Fibroblast of lung (primary cell): ENCODE measurements at places on chromosomes 13 and 19.

- H3K4me3 ChIP-seq = peak overlapping the region; percentile 96
- H3K4me1 ChIP-seq = peaks cover 3% of the 10 kb centered on the region
- H3K27ac ChIP-seq = peak overlapping the region; percentile 94
- no peaks in the 10 kb centered on the region for H3K36me3 ChIP-seq
- H3K27me3 ChIP-seq = no peaks in the 10 kb centered on the region
Measured at GRCh38 chr13:50124536-50125303, 109.5 kb downstream of the KCNRG start.

DNA sequence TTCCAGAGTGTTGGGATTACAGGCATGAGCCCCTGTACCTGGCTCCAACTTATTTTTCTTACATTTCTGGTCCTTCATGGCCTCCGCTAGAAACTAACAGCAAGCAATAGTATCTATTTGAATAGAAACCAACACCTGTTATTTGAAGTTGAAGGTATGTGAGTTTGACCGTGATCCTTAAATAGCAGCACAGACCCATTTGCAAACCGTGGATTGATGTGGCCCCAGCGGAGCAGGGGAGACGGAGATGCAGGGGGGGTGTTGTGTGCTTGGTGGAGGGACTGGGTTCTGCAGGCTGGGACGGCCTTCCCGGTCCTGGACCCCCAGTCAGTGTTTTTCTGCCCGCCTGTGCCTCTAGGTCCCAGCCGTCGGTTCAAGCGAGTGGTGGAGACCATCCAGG, 16.9 kb downstream of the TMEM150B start:
- no peaks in the 10 kb centered on the region for H3K27me3 ChIP-seq
- DNase-seq = no peak
- no peaks in the 10 kb centered on the region for H3K4me1 ChIP-seq

GRCh38 chr13:50085063-50085462, 69.8 kb downstream of the KCNRG start:
- H3K27ac ChIP-seq = no peak overlapping the region
- H3K4me1 ChIP-seq = peaks cover 5% of the 10 kb centered on the region
- H3K27me3 ChIP-seq = no peaks in the 10 kb centered on the region
- no peak for DNase-seq

DNA sequence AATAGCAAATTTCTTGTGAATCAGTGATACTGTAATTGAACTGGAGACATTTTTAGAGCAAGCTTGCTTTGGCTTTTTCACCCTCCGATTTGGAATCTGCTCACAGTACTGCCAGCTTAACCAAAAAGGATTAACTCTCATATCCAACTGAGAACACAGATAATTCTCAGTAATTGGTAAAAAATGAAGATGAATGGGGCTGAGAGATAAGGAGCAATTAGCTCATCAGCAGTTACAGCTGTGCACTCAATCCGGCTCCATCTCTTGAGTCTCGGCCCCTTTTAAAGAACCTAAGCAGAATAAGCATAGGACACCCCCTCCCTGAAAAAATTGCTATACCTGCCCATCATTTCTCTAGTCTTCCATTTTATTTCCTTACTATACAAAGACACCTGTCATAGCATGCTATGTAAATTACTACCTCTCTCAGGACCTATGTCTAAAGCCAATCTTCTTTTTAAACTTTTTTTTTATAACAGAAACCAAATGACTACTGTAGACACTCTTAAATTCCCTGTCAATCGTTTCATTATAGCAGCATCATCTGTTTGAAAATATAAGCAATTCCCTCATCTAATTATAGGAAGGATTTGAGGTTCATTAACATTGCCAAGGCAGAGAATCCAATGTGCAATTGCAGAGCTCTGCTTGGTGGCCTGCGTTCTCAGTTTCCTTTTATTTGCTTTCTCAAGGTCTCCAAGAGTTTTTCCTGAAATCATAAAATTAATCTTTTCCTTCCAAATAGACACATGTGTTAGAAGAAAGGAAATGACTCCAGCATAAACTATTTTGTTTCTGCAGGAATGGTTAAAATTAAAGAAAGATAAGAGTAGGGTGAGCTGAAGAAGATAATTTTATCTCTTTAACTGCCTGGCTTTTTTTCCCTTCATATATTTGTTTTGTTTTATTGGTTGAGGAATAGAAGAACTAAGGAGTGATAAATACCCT, 242.1 kb downstream of the DACH1 start:
- no peak for DNase-seq
- no peaks in the 10 kb centered on the region for H3K36me3 ChIP-seq
- H3K4me1 ChIP-seq = peaks cover 4% of the 10 kb centered on the region
- no peaks in the 10 kb centered on the region for H3K27me3 ChIP-seq

DNA sequence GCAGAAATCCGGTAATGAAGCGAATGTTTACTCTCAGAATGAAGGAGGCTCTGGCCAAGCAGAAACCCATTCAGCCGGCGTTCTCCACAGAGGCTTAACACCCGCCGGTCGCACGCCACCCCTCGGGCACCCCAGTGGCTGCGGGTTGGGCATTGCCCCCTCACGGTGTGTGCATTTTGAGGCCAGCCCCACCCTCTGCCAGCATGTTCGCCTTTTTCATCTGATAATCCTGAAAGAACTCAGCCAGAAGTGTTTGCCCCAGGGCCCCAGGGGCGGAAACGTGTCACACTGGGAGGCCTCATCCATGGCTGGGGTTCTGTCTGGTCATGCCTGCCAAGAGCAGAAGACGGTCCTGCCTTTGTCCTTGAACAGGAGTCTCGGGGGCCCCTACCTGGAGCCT, 34.2 kb downstream of the COMP start:
- no peaks in the 10 kb centered on the region for H3K36me3 ChIP-seq
- no peaks in the 10 kb centered on the region for H3K4me1 ChIP-seq

DNA sequence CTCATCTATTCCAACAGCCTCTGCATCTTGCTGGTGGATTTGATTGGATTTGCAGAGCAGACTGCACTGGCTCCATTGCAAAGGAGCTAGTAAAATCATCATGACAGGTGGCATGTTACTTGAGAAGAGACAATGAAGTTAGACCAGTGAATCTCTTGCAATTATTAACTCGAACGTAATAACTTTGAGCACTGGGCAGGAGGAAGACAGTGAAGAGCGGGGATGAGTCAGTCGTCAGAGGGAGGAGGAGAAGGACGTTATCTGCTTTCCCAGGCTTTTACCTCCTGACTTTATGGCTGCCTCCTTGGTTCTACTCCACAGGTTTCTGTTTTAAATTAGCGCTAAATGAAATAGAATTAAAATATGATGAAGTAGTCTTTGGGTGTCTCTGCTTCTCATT, 257.8 kb upstream of the IPO5 start:
- DNase-seq = no peak
- H3K27me3 ChIP-seq = no peaks in the 10 kb centered on the region
- no peak overlapping the region for H3K27ac ChIP-seq
- H3K36me3 ChIP-seq = no peaks in the 10 kb centered on the region

DNA sequence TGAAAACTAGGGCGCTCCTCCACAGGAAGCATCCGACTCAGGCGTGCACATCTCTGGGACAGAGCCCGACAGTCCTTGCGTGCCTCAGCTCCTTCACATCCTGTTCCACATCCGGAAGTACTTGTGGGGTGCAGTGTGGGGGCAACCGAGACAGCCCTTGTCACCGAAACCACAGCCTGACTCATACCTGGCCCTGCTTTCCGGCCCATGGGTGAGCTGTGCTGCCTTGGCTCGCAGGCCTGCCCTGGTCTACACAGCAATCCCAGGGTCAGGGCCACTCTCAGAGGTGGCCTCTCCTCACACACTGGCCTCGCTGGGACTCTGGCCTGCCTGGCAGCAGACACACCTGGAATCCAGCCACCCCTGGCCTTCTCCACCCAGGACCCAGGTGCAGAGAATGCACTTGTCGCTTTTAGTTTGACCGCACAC, 100.4 kb downstream of the STK24 start:
- peaks cover 10% of the 10 kb centered on the region for H3K36me3 ChIP-seq
- no peak overlapping the region for H3K4me3 ChIP-seq
- H3K27me3 ChIP-seq = no peaks in the 10 kb centered on the region
- peaks cover 12% of the 10 kb centered on the region for H3K4me1 ChIP-seq
- H3K27ac ChIP-seq = peak overlapping the region; percentile 59
- DNase-seq = peak; percentile 77

DNA sequence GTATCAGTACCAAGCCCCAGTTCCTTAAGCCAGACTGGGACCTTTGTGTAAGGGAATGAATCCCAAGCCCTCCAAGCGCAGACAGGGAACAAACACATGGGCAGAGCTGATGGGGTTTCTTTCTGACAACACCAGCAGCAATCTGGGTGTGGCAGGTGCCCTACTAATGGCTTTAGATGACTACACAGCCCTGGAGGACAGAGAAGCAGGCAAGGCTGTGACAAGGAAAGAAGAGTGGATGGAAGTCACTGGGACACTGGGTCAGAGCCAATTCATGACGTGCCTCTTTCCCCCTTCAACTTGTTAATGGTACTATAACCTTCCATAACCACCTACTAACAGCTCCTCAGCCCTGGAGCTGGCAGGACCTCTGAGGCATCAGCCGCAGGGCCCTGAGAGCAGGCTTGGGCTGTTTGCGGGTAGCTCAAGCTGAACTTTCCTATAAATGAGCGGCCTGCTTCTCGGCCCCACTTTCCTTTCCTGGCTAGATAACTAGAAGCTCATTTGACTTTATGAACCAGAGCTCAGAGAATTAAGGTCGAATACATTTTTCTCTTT, 38.9 kb downstream of the RASL11A start:
- H3K4me1 ChIP-seq = no peaks in the 10 kb centered on the region
- H3K27me3 ChIP-seq = no peaks in the 10 kb centered on the region
- no peak overlapping the region for H3K4me3 ChIP-seq
- H3K27ac ChIP-seq = no peak overlapping the region

GRCh38 chr19:50599427-50599826, 31.2 kb upstream of the LRRC4B start:
- no peak for DNase-seq
- no peak overlapping the region for H3K27ac ChIP-seq
- no peak overlapping the region for H3K4me3 ChIP-seq

GRCh38 chr13:50645092-50645491, 198.4 kb downstream of the DLEU7 start:
- H3K27ac ChIP-seq = no peak overlapping the region
- no peaks in the 10 kb centered on the region for H3K36me3 ChIP-seq
- H3K4me3 ChIP-seq = no peak overlapping the region
- peak; percentile 82 for DNase-seq
- H3K4me1 ChIP-seq = no peaks in the 10 kb centered on the region
